ENCODE measurements at places on chromosomes 12 and 14.

DNA sequence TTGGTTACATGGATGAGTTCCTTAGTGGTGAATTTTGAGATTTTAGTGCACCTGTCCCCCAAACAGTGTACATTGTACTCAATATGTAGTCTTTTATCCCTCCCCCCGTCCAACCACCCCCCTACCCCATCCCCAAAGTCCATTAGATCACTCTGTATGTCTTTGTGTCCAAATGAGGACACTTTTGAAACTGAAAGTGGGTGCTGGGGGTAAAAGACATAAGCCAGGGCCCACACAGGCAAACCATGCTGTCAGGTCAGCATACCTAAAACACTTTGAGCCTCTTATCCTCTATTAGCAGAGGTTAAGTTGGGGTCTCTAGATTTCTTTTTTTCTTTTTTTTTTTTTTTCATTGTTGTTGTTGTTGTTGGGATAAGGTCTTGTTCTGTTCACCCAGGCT lies 31.3 kb upstream of the KICS2 start:
- no peak for DNase-seq

GRCh38 chr12:124747426-124748161 lies 116.1 kb downstream of the SCARB1 start:
- peak; percentile 17 for DNase-seq

- DNase-seq, result no peak
Observed at GRCh38 chr14:73293782-73294781, 56.8 kb downstream of the PAPLN start.

DNA sequence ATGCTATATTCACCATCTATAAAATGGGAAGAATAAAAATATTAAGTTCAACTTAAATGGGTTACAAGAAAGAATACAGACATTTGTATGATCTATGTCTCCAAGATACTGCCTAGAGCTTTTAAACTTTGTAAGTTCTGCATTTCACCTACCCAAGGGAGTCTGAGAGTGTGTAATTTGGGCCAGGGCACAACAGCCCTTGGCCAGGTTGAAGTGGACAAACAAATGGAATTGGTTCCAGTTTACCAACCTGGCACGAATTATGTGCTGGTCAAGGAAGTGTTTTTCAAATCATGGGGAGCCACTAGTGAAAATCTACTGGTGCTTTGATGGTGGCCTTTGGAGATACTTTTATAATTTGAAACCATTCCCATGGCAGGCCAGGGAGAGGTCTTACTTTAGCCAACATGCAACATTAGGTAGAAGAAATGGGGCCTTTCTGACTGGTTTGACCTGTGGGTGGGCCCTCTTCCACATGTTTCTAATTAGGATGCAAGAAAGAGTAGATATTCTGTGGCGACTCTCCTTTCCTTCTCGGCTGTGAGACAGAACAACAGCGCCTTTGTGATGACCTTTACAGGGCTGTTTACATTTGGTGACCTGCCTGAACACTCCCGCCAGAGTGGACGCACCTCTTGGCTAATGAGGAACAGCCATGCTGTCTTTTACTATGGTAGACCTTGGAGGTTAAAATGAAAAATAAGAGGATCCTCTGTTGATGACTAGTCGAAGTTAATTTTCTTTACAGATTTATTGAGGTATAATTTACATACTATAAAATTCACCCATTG lies 476.6 kb downstream of the ZFP36L1 start:
- DNase-seq, result no peak

GRCh38 chr14:67502867-67503266 lies 14.3 kb upstream of the TMEM229B start:
- DNase-seq, result no peak

- DNase-seq, result no peak
Observed at GRCh38 chr14:61266891-61267740, 14.0 kb downstream of the TMEM30B start.

Measured in SW 1271 (cell line).